Activated CD4-positive, alpha-beta T cell treated with anti-CD3 and anti-CD28 coated beads for 36 hours (primary cell): ENCODE measurements at places on chromosomes 2 and 18. TPM values are rescaled to one million over a fixed set of nuclear protein-coding genes. Genes with fewer than 3 reads are reported as not detected.

The CRYGC gene
- not detected for total RNA-seq

DNA sequence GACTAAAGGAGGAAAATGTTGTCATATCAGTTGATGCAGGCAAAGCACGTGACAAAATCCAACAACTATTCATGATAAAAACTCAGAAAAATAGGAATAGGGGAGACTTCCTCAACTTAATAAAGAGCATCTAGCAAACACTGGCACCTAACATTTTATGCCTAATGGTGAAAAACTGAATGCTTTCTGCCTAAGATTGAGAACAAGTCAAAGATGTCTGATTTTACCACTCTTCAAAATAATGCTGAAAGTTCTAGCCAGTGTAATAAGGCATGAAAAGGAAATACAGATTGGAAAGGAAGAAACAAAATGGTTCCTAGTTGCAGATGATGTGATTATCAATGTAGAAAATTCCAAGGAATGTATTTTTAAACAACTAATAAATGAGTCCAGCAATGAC lies 58.4 kb downstream of the SMAD4 start:
- no peaks in the 10 kb centered on the region for H3K27me3 ChIP-seq
- peaks cover under 1% of the 10 kb centered on the region for H3K4me1 ChIP-seq
- H3K4me3 ChIP-seq: no peak overlapping the region
- H3K27ac ChIP-seq: no peak overlapping the region
- H3K36me3 ChIP-seq: peaks cover 41% of the 10 kb centered on the region

- DNase-seq: no peak
- peaks cover 21% of the 10 kb centered on the region for H3K27me3 ChIP-seq
- no peak overlapping the region for H3K27ac ChIP-seq
- H3K4me3 ChIP-seq: no peak overlapping the region
- no peaks in the 10 kb centered on the region for H3K36me3 ChIP-seq
These were observed 181.8 kb downstream of the SP3 start for GRCh38 chr2:173783382-173783781.

The OXER1 gene
- 0.14 TPM for total RNA-seq

DNA sequence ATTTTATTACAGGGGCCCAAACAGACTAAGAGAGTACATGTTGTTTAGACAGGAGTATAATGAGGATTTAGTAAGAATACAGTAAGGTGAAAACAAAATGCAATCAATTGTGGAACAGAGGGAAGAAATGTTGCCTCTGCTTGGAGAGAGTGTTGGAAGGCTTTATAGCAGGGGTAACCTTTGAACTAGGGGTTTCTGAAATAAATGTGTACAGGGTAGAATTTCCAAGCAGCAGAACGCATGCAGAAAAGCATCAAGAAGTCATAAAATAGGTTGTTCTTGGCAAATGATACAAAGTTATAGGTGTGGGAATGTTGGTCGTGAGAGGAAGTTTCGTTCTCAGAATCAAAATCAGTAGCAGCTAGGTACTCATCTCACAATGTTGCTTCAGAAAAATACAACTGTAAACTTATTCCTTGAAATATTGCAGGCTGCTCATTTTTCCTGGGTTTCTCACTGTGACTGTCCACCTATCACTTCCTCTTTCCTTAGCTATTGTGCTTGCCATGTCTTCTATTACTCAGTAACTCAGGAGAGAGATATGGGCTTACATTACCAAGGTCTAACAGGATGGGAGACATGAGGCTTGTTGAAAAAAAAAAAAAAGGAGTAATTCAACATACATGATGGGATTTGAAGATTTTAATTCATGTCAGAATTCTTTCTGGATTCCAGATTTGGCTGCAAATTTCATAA lies 17.1 kb upstream of the HNMT start:
- peaks cover 3% of the 10 kb centered on the region for H3K4me1 ChIP-seq
- H3K27me3 ChIP-seq: peaks cover 2% of the 10 kb centered on the region
- DNase-seq: no peak
- no peaks in the 10 kb centered on the region for H3K36me3 ChIP-seq
- no peak overlapping the region for H3K27ac ChIP-seq
- H3K4me3 ChIP-seq: no peak overlapping the region

DNA sequence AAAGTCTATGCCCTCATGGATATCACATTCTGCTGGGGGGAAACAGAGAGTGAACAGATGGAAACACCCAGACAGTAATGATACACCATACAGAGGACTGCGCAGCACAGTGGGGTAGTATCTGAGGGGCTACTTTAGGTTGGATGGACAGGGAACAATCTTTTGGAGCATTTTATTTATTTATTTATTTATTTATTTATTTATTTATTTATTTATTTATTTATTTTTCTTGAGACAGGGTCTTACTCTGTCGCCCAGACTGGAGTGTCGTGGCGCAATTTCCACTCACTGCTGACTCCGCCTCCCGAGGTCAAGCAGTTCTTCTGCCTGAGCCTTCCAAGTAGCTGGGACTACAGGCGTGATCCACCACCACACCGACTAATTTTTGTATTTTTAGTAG lies 89.2 kb downstream of the TGOLN2 start:
- peaks cover 16% of the 10 kb centered on the region for H3K27me3 ChIP-seq
- no peak overlapping the region for H3K4me3 ChIP-seq
- H3K36me3 ChIP-seq: no peaks in the 10 kb centered on the region
- no peak for DNase-seq

DNA sequence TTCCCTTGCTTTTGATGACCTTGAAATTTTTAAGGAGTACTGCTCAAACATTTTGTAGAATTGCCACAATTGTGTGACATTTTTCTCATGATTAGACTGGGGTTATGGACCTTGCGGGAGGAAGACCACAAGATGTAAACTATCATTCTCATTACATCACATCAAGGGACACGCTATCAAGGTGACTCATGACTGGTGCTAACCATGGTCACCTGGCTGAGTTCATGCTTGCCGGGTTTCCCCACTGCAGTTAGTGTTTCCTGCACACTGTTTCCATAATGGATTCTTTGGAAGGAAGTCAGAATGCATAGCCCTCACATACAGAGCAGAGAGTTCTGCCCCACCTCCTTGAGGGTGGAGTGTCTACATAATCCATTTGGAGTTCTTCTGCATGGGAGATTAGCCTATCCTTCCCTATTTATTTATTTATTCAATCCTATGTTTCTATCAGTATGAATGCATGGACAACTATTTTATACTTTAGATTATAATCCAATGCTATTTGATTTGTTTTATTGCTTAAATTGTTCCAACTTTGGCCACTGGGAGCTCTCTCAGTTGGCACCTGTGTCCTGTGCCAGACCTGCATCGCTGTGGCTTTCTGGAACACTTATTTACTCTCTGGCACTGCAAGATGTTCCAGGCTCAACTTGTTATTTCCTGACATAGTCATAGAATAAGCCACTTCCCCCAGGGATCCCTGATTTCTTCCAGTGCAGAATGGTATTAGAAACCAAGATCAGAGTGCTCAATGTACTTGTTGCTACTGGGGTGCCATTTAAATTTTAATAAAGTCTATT lies 6.0 kb downstream of the MC2R start:
- no peaks in the 10 kb centered on the region for H3K36me3 ChIP-seq
- H3K4me3 ChIP-seq: no peak overlapping the region
- H3K27ac ChIP-seq: no peak overlapping the region
- peaks cover 2% of the 10 kb centered on the region for H3K27me3 ChIP-seq

- no peak for DNase-seq
- H3K27me3 ChIP-seq: peaks cover 6% of the 10 kb centered on the region
- peaks cover 6% of the 10 kb centered on the region for H3K4me1 ChIP-seq
- no peaks in the 10 kb centered on the region for H3K36me3 ChIP-seq
- H3K27ac ChIP-seq: no peak overlapping the region
- no peak overlapping the region for H3K4me3 ChIP-seq
These were observed 84.6 kb downstream of the MYL12B start for GRCh38 chr18:3346487-3346886.

DNA sequence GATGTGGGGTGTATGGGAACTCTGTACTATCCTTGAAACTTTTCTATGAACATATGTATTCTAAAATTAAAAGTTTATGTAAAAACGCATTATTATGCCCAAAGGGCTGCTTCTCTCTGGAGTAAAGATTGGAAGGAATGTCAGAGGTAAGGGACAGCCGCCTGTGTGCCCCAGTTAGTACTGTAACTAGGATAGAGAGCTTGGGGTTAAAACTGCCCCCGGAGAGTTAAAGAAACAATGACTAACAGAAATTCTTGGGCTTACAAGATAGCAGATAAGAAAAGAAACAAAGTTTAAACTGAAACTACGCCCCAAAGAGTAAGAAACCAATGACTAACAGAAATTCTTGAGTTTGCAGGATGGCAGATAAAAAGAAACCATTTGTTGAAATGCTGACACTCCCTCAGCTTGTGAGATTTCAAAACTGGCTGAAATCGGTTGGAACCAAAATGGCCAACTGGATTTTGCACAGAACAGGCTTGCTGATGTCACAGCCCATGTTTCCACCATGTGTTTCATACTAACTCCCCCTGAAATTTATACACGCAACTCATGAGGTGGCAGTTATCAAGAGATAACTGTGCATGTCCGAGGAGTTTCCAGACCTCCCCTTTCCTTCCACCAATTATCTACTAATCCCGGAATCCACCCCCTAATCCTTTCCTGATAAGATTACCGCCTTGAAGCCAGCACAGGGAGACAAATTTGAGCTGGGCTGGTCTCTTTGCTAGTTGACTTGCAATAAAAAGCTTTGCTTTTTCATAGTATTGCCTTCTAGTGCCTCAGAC lies 8.7 kb upstream of the TXNDC2 start:
- H3K27me3 ChIP-seq: peaks cover 3% of the 10 kb centered on the region
- peak; percentile 50 for DNase-seq
- H3K27ac ChIP-seq: peak overlapping the region; percentile 3
- H3K4me1 ChIP-seq: peaks cover 13% of the 10 kb centered on the region

GRCh38 chr18:48408111-48408726 lies 964 bp downstream of the ZBTB7C start:
- DNase-seq: peak; percentile 10
- H3K4me3 ChIP-seq: peak overlapping the region; percentile 61
- H3K4me1 ChIP-seq: peaks cover 14% of the 10 kb centered on the region
- H3K27me3 ChIP-seq: peaks cover 64% of the 10 kb centered on the region

The STK39 gene
- total RNA-seq: 42.1 TPM

DNA sequence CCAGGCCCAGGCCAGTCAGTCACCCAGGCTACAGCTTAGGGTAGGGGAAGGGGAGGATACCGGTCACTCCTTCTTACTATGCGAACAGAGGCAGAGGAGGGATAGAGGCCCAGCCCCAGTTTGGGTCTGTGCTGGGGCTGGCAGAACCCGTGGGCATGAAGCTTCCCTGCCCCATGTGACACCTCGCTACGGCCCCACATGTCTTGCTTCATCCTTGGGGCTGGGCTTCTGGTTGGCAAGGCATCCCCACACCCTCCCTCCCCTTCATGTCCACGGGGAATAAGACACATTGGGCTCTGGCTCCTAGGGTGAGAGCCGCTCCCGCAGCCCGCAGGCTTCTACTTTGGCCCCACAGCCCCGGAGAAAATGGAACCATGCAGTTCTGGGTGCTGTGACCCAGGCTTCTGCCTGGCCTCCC lies 32.4 kb downstream of the HS1BP3 start:
- H3K4me3 ChIP-seq: no peak overlapping the region
- H3K4me1 ChIP-seq: no peaks in the 10 kb centered on the region
- DNase-seq: peak; percentile 1
- H3K36me3 ChIP-seq: peaks cover 5% of the 10 kb centered on the region
- no peaks in the 10 kb centered on the region for H3K27me3 ChIP-seq
- no peak overlapping the region for H3K27ac ChIP-seq

The CRYGD gene
- total RNA-seq: not detected

DNA sequence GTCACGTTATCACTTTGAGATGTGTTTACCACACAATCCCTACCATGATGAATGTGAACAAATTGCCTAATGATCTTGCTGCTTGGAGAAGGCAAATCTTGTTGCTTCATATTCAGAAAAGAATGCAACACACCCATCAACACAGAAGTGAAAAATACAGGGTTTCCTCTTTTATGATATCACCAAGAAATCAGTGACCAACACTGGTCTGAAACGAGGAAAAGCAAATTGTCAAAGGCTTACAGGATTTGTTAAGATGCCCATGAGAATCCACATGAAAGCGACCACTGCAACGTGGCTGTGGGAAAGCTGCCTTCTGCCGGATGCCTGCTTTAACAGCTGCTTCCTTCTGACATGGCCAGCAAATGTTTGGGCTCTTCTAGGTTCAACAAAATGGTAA lies 397.6 kb upstream of the LRATD1 start:
- no peaks in the 10 kb centered on the region for H3K27me3 ChIP-seq
- H3K27ac ChIP-seq: no peak overlapping the region
- no peak overlapping the region for H3K4me3 ChIP-seq
- DNase-seq: no peak
- no peaks in the 10 kb centered on the region for H3K4me1 ChIP-seq

The ATP6V1B1 gene
- total RNA-seq: not detected

GRCh38 chr2:158091647-158092046 lies 10.0 kb upstream of the UPP2 start:
- no peaks in the 10 kb centered on the region for H3K4me1 ChIP-seq
- no peak for DNase-seq
- no peaks in the 10 kb centered on the region for H3K36me3 ChIP-seq

- H3K36me3 ChIP-seq: peaks cover 61% of the 10 kb centered on the region
- H3K27me3 ChIP-seq: no peaks in the 10 kb centered on the region
- no peak overlapping the region for H3K27ac ChIP-seq
- DNase-seq: no peak
- H3K4me3 ChIP-seq: no peak overlapping the region
- peaks cover 51% of the 10 kb centered on the region for H3K4me1 ChIP-seq
These were observed 39.5 kb downstream of the GLS start for GRCh38 chr2:190920085-190920484.

GRCh38 chr18:45353530-45353929 lies 261.7 kb upstream of the SLC14A2 start:
- H3K27me3 ChIP-seq: peaks cover 13% of the 10 kb centered on the region
- no peak overlapping the region for H3K4me3 ChIP-seq
- no peak overlapping the region for H3K27ac ChIP-seq
- DNase-seq: no peak
- H3K4me1 ChIP-seq: no peaks in the 10 kb centered on the region
